Fibroblast of lung (primary cell): ENCODE measurements at places on chromosomes 7 and 10. TPM values are rescaled to one million over a fixed set of nuclear protein-coding genes. Genes with fewer than 3 reads are reported as not detected.

DNA sequence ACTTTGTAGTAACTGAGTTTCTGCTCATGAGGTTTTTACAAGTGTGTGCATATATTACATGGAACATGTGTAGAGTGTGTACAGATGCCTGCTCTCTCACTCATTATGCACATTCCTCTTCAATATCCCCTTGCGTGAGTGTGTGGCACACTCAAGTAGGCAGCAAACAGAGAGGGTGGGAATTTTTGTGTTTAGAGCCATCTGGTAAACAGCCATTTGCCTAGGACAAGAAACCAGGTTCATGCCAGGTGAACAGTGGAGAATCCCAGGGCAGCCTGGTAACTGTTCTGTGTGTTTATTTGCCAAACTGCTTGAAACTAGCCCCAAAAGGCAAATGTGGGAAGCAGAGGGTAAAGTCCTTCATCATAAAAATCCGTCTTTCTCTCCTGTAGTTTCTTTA, 19.9 kb downstream of the FBXW4 start:
- no peak for DNase-seq

GRCh38 chr10:118034791-118035261, 11.9 kb downstream of the RAB11FIP2 start:
- peak; percentile 33 for DNase-seq

GRCh38 chr7:28973591-28973990, 15.5 kb upstream of the TRIL start:
- DNase-seq = no peak

- no peak for DNase-seq
Measured at GRCh38 chr7:2979951-2980350, 63.7 kb downstream of the CARD11 start.

The LBX1 gene
- polyA plus RNA-seq = 0.01 TPM in 1 of 2 replicates, not detected in the other

The LLCFC1 gene
- not detected in 2 replicates for polyA plus RNA-seq

The UPP1 gene
- 9.4 and 11.7 TPM in 2 replicates for polyA plus RNA-seq
